A673 (cell line): ENCODE measurements at places on chromosomes 6 and 20.

- no peak overlapping the region for H3K27ac ChIP-seq
- no peaks in the 10 kb centered on the region for H3K27me3 ChIP-seq
- H3K4me1 ChIP-seq: peaks cover 22% of the 10 kb centered on the region
- DNase-seq: no peak
- peaks cover 4% of the 10 kb centered on the region for H3K36me3 ChIP-seq
These were observed 272.4 kb downstream of the CDKAL1 start for GRCh38 chr6:20806669-20807068.

DNA sequence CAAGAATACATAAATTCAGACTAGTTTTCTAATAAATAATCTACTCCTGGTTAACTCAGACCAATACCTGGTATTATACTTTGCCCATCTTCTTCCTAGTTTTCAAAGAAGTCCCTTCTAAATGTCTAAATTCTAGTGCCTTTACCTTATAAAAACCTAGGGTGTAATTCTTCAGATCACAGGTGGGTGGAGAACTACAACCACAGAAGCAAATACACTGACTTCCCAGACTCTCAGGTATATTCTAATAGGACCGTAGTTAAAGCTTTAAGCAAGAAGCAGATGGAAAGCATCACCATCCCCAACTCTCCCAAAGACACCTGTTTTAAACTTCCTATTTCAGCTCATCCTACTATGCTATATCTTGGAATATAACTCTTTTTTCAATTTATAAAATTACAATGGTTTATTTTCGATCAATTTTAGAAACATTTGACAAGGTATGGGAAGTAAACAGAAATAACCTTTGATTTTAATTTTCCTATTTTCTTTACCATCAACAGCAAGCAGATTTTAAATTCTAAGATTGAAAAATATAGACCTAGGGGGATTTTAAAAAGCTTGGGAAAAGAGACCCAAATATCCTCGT is 15.8 kb downstream of the MAN1A1 start:
- no peaks in the 10 kb centered on the region for H3K36me3 ChIP-seq
- no peaks in the 10 kb centered on the region for H3K27me3 ChIP-seq
- no peak for DNase-seq
- no peaks in the 10 kb centered on the region for H3K4me1 ChIP-seq
- no peak overlapping the region for H3K27ac ChIP-seq

GRCh38 chr6:163083141-163083540 is 331.4 kb upstream of the QKI start:
- H3K4me3 ChIP-seq: no peak overlapping the region
- no peaks in the 10 kb centered on the region for H3K4me1 ChIP-seq
- no peaks in the 10 kb centered on the region for H3K36me3 ChIP-seq
- no peak overlapping the region for H3K27ac ChIP-seq
- no peak for DNase-seq

DNA sequence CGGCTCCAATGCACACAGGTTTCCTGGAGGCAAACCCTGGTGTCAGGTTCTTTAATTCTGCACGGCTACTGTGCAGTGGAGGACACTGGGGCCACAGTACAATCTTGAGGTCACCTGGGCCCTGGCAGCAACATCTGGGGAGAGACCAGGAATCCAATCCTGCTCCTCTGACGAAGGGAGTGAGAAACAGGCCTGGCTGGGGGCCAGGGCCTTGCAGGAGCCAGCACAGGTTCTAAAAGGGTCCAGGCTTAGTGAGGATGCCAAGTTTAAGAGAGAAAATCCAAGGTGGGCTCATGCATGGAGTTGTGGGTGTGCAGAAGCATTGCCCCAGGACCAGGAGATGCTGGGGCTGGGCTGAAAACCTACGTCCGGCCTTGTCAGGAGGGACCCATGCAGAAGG is 12.6 kb upstream of the THBS2 start:
- no peak overlapping the region for H3K4me3 ChIP-seq
- no peak for DNase-seq
- no peaks in the 10 kb centered on the region for H3K27me3 ChIP-seq

GRCh38 chr6:67112120-67112519 is 1405.1 kb upstream of the EYS start:
- no peaks in the 10 kb centered on the region for H3K27me3 ChIP-seq
- no peaks in the 10 kb centered on the region for H3K36me3 ChIP-seq

DNA sequence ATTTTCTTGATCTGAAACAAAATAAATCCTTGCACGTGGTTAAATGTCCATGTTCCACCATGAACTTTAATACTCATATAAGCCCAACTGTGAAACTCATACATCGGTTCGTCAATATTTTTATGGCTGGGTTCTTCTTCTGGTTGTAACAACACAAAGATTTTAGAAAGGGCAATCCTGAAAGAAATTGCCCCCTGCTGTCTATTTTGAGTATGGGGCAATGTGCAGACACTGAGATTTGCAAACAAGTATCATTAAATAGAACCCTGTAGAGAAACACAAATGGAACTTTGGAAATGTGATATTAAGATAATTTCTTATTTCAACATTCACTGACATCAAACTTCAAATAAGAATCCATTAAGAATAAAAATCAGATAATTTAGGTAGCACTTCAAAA is 80.2 kb upstream of the PHACTR1 start:
- H3K4me3 ChIP-seq: no peak overlapping the region
- H3K27me3 ChIP-seq: no peaks in the 10 kb centered on the region
- H3K27ac ChIP-seq: no peak overlapping the region

GRCh38 chr20:59785986-59786795 is 147.2 kb downstream of the SYCP2 start:
- H3K4me1 ChIP-seq: no peaks in the 10 kb centered on the region
- no peak overlapping the region for H3K27ac ChIP-seq
- H3K4me3 ChIP-seq: no peak overlapping the region
- peaks cover 5% of the 10 kb centered on the region for H3K27me3 ChIP-seq
- no peaks in the 10 kb centered on the region for H3K36me3 ChIP-seq

GRCh38 chr20:59829054-59829785 is 104.2 kb downstream of the SYCP2 start:
- DNase-seq: no peak
- H3K27me3 ChIP-seq: no peaks in the 10 kb centered on the region
- H3K4me1 ChIP-seq: no peaks in the 10 kb centered on the region
- no peak overlapping the region for H3K4me3 ChIP-seq
- H3K36me3 ChIP-seq: no peaks in the 10 kb centered on the region

DNA sequence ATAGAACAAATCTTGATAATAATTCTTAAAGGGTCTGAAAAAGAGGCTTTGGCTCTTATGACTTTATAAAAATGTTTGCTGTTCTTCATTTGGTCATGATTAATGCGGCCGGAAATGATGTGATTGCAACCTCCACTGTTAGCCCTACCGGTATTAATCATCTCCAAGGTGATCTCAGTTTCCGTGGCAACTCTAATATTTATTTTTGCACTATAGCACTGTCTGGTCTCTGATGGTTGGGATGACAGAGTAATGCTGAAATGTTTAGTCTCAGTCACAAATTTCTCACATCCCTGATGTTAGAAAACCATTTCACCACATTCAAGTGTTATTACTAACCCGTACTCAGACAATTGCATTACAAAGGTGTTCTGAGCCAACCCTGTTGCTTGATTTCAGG is 87.4 kb downstream of the TMEM200A start:
- no peaks in the 10 kb centered on the region for H3K36me3 ChIP-seq
- DNase-seq: no peak
- H3K4me3 ChIP-seq: no peak overlapping the region
- H3K27ac ChIP-seq: no peak overlapping the region
- no peaks in the 10 kb centered on the region for H3K4me1 ChIP-seq
- H3K27me3 ChIP-seq: no peaks in the 10 kb centered on the region

DNA sequence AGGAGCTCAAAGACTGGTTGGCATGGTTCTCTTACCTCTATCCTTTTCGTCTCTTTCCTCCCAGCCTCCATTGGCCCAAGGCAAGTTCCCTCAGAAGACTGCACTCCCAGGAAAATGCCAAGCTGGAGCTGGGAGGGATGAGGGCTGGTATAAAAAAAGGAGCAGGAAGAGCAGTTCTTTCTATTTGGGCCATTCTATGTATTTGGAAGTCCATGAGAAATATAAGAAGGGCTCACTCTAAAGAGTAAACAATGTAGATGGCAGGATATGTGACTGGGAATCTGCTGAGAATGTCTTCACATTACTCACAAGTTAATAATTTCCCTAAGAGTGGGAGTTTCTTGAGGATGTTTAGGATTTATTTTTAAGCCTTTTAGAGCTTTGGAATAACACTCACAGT is 36.6 kb upstream of the ADTRP start:
- no peak for DNase-seq
- no peaks in the 10 kb centered on the region for H3K36me3 ChIP-seq
- H3K4me1 ChIP-seq: peaks cover 12% of the 10 kb centered on the region
- no peak overlapping the region for H3K4me3 ChIP-seq
- no peak overlapping the region for H3K27ac ChIP-seq

DNA sequence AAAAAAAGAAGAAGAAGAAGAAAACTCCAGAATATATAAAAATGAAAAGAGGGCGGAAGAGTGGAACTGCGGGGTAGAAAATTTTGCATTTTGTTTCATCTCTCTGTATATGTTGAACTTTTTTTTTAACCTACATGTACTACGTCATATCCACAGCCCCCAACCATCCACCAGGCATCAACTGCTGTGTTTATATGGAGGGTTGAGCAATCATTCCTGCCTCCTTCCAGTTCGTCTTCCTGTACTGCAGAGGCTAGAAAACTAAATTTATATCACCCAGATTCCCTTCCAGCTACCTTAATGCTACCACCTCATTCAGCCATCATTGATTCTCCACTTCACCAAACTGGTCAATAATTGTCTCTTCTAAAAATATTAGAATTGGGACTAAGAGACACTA is 9.5 kb upstream of the SIGLEC1 start:
- H3K36me3 ChIP-seq: no peaks in the 10 kb centered on the region
- no peaks in the 10 kb centered on the region for H3K4me1 ChIP-seq
- H3K4me3 ChIP-seq: no peak overlapping the region
- no peak for DNase-seq
- no peak overlapping the region for H3K27ac ChIP-seq

DNA sequence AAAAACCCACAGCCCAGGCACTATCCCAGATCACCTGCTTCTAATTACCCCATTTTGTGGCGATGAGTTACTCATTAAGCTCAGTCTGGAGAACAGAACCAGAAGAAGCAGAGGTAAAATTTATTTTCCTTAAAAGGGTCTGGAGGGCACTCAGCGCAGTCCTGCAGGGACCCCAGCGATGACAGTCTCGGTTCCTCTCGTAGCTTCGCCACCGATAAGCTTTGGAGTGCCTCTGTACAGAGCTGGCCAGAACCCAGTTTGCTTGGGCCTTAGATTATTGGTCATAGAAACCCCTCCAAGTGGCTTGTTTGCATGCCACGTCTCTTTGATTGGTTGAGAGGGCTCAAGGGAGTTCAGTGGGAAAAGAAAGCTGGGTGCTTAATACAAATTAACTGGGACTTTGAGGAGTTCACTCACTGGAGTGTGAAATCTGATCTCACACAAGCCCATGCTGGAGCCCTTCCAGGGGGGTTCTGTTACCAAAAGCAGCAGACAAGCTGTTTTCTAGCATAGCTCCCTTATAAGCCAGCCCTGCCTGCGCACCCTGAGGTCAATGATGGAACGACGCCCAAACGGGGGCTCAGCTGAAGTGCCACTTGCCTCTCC is 158.5 kb upstream of the ARID1B start:
- peaks cover 13% of the 10 kb centered on the region for H3K4me1 ChIP-seq
- H3K27me3 ChIP-seq: no peaks in the 10 kb centered on the region
- peak; percentile 68 for DNase-seq
- H3K4me3 ChIP-seq: no peak overlapping the region
- no peak overlapping the region for H3K27ac ChIP-seq
- no peaks in the 10 kb centered on the region for H3K36me3 ChIP-seq

DNA sequence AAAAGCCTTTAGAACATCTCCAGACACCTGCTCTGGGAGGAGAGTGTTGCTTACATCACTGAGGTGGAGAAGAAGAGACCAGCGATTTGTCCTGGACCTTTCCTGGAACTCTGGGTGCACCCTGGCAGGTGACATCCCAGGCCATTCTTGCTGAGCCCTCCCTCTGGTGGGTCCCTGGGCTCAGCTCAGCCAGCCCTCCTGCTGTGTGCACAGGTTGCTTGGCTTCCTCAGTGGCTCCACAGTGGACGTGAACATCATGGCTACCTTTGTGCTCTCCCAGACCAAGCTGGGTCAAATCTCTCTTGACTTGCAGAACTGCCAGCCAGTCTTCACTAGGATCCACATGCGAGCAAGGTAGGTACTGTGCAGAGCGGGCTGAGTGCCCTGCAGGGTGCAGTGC is 19.9 kb upstream of the BPIFA2 start:
- no peak for DNase-seq
- no peaks in the 10 kb centered on the region for H3K4me1 ChIP-seq
- H3K36me3 ChIP-seq: no peaks in the 10 kb centered on the region
- H3K27me3 ChIP-seq: peaks cover 28% of the 10 kb centered on the region
- H3K4me3 ChIP-seq: no peak overlapping the region

DNA sequence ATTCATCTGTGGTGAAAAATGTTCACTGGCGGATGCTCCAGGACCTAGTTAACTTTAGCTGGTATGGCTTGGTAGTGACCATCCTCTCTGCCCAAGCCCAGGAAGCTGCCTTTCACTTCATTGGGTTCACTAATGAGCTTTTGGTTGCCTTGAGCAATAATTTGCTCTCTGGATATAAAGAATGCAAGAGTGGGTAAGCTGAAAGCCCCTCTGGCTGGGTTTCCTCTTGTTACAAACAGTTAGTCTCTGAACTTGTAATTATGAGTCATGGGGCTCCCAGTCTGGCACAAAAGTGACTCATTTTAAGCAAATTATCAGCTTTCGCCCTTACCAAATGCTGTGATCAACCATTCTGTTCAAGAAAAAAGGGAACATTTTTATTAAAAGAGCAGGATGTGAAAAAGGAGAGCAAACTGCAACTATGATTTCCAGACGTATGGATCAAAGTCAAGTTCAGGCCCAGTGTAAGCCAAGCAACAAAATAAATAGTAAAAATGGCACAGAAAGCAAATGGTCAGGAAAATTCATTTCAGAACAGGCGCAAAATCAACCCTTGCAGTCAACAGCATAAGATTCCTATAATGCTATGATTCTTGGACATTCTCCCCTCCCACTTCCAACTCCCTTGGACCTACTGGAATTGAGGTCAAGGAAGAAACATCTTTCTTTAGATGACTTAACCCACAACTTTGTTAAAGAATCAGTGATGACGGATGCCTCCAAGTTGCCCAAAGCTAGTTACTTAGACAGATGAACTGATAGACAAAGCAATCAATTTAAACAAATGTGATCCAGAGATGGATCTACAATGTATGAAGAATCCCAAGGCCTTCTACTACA is 130.0 kb upstream of the KCNK16 start:
- no peaks in the 10 kb centered on the region for H3K36me3 ChIP-seq
- H3K4me3 ChIP-seq: no peak overlapping the region
- peaks cover 32% of the 10 kb centered on the region for H3K4me1 ChIP-seq
- H3K27ac ChIP-seq: peak overlapping the region; percentile 52
- H3K27me3 ChIP-seq: no peaks in the 10 kb centered on the region
- DNase-seq: peak; percentile 91
